Stimulated activated CD8-positive, alpha-beta memory T cell treated with anti-CD3 and anti-CD28 coated beads, Interleukin-7, amount 100 ng/mL, for 48 hours (primary cell): ENCODE measurements at places on chromosomes 11 and 22.

GRCh38 chr11:64489831-64490441 is 101.1 kb upstream of the SLC22A12 start:
- peak; percentile 32 for DNase-seq

- DNase-seq: no peak
Observed at GRCh38 chr11:57751676-57752253, at the start of gene BTBD18. BTBD18 (minus strand) TSS chr11:57751819; CDS start chr11:57751188, 631 bp downstream.

GRCh38 chr11:62705413-62705812 is 1.8 kb downstream of the BSCL2 start:
- DNase-seq: no peak

GRCh38 chr11:19566583-19567379 is 145.9 kb upstream of the NAV2 start:
- no peak for DNase-seq

GRCh38 chr22:37195921-37196320 is 7.9 kb upstream of the C1QTNF6 start:
- no peak for DNase-seq

DNA sequence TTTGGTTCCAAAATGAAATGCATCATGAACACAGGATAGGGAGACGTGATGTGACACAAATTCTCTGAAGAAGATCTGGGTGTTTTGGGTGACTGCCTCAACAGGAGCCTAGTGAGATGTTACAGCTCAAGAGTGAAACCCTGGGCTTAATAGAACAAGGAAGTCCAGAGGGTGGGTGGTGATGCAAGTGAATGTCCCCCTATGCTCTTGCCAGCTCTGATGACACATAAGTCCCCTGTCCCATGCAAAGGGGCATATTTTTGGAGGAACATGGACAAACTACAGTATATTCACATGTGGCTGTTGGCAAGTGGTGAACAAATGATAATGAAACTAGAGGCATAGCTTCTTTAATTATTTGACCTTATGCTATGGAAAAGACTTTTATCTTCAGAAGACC is 9.2 kb downstream of the CRTAM start:
- DNase-seq: no peak

GRCh38 chr11:91397134-91397468 is 827.5 kb upstream of the FAT3 start:
- no peak for DNase-seq

DNA sequence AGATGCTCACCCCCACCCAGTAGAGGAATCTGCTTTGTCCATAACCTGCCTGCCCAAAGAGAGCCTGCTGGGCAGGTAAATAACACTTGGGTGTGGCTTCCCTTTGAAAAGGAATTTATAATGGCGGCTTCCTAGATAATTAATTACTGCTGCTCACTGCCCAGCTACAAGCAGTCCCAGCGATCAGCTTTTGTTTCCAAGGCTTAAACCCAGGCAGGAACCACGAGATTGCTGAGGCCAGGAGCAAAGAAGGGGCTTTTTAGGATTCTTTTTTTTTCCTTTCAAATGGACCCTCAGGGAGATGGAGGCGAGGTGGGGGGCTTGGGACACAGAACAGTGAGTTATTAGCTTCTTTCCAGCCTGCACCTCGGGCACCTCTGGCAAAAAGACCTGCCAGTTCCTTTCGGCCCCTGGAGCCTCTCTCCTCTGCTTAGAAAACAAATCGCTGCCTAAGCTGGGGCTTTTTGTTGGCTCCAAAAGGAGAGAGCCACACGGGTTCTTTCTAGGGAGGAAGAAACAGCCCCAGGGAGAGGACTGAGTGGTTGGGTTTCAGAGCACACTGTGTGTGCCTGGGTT is 107.2 kb downstream of the TSPAN18 start:
- DNase-seq: no peak

DNA sequence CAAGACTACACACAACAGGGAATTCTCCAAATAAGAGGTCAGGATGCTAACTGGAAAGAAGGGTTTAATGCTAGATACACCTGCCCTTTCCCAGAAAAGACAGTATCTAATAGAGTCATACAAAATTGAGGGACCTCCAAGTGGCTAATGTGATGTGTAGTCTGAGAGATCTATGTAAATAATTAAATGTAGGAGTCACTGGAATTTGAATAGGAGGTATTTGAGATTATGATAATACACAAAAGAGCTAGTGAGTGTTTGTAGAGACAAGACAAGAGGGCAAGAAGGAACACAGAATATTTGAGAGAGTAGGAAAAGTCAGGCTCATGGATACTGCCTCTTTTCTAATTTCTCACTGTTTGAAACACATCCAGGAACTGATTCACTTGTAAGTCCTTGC is 15.5 kb upstream of the INSC start:
- no peak for DNase-seq

- DNase-seq: no peak
Observed at GRCh38 chr11:77214557-77214956, 86.5 kb downstream of the MYO7A start.

- DNase-seq: no peak
Observed at GRCh38 chr11:69912911-69913451, 93.8 kb upstream of the FGF3 start.

DNA sequence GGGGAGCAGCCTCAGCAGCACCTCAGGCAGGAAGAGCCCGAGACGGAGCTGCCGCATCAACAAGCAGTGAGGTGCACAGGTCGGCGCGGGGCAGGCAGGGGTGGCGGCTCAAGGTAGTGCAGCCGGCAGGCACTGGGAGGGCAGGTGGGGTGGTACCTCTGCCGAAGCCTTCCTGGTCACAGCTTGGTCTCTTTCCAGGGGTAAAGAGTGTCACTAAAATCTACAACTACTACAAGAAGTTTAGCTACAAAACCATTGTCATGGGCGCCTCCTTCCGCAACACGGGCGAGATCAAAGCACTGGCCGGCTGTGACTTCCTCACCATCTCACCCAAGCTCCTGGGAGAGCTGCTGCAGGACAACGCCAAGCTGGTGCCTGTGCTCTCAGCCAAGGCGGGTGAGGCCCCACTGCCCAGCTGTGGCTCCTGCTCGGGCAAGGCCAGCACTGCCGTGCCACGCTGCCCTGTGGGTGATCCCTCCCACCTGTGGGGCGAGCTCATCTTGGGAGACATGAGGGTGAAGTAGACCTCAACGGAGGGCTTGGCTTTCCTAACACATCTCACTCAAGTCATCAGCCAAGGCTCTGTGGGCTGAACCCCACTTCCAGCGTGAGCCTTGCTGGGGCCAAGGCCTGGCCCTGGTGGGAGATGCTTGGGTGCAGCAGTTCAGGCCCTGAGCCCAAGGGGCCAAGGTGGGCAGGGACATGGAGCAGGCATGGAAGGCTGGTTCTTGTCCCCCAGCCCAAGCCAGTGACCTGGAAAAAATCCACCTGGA is 13.6 kb downstream of the GATD1 start:
- no peak for DNase-seq

DNA sequence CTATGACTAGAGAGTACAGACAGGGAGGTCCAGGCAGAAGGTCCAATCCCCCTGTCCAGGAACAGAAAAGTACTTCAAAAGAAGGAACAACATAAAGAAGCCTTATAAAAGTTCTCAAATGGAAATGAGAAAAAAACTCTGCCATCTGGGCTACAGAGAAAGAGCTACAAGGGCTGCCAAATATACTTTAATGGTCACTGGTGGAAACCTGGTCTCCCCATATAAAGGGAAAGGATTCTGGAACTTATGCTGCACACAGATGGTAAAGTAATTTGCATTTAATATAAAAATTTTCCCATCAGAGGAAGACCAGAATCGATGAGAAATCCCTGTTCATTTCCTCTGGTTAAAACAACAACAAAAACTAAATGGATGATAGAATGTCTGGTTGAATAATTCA is 119.4 kb upstream of the MTMR2 start:
- DNase-seq: no peak

DNA sequence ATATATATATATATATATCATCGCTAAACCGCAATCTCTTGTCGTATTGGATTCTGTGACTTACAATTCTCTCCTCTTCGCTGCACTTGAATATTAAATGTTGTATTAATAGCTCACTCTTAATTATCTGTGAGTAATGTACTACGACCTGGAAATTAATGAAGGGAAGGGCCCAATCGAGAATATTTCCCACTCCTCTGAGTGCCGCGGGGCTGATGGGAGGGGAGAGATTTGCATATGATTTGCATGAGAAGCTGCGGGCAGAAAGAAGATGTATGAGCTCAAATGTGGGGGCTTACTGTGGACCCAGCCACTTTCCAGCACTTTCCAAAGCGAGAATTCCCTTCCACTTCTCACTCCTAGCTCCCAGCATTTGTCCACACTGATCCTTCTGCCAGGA is 141.2 kb downstream of the MN1 start:
- no peak for DNase-seq

GRCh38 chr11:12456651-12457579 is 79.5 kb downstream of the PARVA start:
- DNase-seq: no peak

GRCh38 chr11:128764424-128765095 is 70.7 kb downstream of the FLI1 start:
- no peak for DNase-seq

DNA sequence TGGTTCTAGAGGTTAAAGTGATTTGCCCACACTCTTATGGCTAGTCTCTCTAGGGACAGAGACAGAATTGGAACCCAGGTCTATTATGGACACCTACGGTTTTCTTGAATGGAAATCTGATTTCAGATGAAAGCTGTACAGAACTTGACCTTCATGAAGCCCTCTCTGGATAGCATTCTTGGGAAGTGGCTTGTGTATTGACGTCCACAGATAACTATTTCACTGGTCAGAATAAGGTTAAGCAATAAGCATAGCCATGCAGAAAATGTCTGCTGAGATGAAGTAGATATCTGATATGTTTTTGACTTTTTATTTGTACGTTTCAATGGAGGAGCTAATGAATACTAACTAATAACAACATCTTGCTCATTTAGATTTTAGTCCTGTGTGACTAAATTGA is 1.1 kb downstream of the TLCD5 start:
- no peak for DNase-seq

GRCh38 chr11:33564856-33565453 is 135.7 kb downstream of the C11orf91 start:
- no peak for DNase-seq

DNA sequence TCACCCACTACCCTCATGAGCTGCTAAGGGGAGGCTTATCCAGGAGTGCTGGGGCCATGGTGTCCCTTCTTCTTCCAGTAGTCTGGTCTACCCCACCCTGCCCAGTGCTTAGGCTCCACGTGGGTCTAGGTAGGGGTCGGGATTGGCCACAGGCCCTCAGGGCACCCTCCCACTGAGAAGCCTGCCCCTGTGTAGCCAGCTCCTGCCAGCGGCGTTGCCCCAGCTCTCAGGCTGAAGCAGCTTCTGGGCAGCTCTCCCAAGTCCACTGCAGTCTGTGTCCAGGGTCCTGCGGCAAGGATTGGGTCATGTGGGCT is 24.0 kb upstream of the RIC3 start:
- DNase-seq: no peak

DNA sequence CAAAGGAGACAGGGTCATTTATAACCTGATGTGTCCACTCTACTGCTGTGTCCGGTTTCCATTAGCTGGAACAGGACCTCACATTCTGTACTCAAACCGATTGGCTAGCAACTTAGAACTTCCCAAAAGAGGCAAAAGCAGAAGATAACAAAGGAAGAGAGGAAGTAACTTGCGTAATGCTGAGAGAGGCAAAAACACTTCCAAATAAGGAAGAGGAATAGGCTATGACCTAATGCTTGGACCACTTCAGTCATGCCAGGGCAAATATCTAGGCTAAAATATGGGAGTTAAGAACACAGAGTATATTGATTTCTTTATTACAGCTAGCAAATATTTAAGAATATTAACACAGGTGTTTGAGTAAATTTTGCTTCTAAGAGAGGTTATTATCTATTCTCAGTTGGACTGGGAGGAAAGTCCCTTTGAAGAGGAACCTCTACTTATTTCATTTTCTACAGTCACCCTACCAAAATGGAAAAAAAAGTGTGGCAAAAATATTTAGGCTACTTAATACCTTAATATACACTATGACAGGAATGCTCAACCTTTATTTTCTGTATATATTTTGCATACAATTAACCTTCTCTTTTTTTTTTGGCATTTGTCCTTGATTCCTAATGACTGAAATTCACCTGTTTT is 499.8 kb upstream of the CHORDC1 start:
- no peak for DNase-seq

GRCh38 chr11:126476977-126477376 is 121.5 kb downstream of the ST3GAL4 start:
- no peak for DNase-seq

DNA sequence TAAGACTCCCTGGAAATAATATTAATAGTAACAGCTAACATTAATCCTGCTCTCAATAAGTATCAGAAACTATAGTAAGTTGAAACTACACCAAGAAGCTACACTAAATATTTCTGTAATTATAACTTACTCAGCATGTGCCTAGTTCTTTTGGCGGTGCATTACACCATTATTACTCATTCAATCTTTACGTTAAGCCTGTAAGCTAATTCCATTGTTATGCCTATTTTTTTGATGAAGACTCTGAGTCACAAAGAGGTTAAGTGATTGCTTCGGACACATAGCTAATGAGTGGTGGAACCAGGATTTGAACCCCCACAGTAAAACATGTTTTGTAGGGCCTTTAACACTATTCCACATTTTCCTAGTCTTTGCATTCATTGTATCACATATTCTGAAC is 111.6 kb downstream of the RASSF10 start:
- DNase-seq: no peak

GRCh38 chr22:49039625-49040024 is 788.0 kb downstream of the BRD1 start:
- DNase-seq: no peak

DNA sequence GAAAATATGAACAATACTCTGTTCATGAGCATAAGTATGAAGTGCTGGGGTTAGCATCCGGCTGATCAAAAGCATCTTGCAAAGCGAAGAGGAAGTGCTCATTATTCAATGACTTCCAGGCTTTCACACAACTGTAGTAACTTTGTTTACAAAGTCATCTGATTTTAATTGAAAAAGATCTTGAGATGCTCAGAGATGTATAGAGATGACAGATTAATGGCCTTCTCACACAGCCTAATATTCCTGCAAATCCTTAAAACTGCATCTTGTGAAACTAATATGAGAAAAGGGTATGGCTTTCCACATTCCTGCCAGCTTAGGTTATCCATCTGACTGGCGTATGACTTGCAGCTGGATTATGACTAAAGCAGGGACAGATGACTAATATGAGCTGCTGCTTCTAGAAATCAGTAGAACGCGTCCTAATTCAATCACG is 125.4 kb downstream of the CASP12 start:
- no peak for DNase-seq

DNA sequence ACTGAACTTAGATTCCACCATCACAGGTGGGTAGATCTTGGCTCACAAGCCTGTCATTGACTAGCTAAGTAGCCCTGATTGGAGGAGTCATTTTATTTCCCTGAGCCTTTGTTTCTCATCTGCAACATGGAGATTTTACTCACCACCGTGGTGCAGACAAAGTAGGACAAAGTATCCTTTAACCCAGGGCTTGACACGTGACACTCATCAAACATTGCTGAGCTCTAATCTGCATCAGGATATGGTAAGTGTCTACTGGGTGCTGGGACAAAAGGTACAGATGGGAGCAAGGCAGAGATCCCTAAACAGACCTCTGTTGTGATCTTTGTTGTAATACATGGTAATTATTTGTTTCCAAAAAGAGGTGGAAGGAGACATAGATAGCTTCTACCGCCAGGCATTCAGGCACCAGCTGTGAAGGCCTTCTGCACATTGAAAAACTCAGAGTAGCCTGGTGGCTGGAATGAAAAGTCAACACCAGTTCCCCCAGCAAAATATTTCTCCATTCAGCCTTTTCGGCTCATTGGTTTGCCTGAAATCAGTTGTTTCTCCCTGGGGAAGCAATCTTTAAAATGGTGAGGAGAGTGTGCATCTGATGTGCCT is 18.3 kb upstream of the MICAL2 start:
- no peak for DNase-seq
